Brain (organoid and tissue), 16 donors: ENCODE measurements at places on chromosomes 13 and 19.

DNA sequence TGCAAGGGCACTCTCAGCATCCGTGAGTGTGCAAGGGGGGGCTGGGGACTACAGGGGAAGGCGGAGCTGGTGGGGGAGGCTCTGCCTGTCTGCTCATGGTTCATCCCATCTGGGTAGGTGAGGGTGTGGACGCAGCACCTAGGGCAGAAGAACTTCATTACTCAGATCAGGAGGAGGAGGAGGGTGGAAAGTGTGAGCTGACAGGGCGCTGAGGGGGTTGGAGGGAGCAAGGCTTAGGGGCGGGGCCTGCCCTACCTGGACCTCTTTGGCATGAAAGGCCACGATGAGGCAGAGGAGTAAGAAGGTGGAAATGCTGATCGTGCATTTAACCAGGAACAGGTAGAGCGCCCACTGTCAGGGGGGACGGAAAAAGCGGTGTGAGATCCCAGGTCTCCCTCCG is 4.5 kb downstream of the KCNN4 start:
- DNase-seq = no peak

- no peak for DNase-seq
Measured at GRCh38 chr13:42275098-42275471, 3.1 kb downstream of the AKAP11 start.

DNA sequence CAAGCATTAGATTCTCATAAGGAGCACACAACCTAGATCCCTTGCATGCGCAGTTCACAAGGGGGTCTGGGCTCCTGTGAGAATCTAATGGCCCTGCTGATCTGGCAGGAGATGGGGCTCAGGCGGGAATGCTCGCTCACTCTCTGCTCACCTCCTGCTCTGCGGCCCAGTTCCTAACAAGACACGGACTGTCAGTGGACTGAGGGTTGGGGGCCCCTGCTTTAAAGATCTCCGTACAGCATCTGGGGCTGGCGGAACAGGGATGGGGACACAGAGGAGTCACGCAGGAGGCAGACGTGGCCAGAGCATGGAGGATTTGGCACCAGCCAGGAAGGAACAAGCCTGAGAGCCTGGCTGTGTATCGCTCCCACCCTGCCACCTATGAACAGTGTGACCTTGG is 37.3 kb upstream of the ZNF536 start:
- DNase-seq = no peak

GRCh38 chr19:52748336-52748950 is 13.6 kb upstream of the ZNF611 start:
- peak; percentile 72 for DNase-seq

GRCh38 chr13:89694451-89694850 is 1653.0 kb upstream of the MIR17HG start:
- no peak for DNase-seq

DNA sequence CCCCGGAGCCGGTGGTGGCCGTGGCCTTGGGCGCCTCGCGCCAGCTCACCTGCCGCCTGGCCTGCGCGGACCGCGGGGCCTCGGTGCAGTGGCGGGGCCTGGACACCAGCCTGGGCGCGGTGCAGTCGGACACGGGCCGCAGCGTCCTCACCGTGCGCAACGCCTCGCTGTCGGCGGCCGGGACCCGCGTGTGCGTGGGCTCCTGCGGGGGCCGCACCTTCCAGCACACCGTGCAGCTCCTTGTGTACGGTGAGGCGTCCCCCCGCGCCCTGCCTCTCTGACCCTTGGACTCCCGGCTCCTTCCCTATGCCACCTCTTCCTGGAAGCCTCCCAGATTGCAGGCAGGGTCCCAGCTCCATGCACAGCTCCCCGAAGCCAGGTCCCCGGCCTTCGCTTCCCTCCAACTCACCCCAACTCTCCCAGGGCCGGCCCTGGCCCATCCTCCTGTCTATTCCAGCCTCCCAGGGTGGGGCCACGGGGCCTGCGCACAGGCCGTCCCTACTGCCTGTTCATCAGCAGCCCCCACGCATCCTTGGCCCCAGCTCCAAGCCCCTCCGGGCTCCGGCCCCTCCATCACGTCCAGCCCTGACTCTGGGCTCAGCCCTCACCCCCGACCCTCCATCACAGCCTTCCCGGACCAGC is 1.7 kb downstream of the MADCAM1 start:
- DNase-seq = no peak

DNA sequence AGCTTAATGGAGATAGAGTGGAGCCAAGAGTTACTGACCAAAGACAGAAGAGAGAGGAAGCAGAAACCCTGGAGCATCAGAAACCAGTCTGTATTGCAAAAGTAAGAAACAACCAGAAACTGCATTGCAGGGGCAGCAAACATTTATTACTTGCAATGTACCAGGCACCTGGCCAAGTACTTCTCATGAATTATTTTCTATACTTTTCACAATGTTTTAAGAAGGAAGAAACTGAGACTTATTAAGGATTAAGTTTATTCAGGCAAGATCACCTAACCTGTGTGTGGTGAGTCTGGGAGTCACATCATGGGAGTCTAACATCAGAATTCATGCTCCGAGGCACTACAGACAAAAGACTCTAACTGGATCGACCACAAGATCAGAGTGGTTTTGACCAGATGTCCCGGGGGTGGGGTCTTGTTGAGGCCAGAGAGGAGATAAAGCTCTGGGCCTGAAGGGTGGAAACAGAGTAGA is 47.4 kb downstream of the TNFRSF19 start:
- DNase-seq = no peak

DNA sequence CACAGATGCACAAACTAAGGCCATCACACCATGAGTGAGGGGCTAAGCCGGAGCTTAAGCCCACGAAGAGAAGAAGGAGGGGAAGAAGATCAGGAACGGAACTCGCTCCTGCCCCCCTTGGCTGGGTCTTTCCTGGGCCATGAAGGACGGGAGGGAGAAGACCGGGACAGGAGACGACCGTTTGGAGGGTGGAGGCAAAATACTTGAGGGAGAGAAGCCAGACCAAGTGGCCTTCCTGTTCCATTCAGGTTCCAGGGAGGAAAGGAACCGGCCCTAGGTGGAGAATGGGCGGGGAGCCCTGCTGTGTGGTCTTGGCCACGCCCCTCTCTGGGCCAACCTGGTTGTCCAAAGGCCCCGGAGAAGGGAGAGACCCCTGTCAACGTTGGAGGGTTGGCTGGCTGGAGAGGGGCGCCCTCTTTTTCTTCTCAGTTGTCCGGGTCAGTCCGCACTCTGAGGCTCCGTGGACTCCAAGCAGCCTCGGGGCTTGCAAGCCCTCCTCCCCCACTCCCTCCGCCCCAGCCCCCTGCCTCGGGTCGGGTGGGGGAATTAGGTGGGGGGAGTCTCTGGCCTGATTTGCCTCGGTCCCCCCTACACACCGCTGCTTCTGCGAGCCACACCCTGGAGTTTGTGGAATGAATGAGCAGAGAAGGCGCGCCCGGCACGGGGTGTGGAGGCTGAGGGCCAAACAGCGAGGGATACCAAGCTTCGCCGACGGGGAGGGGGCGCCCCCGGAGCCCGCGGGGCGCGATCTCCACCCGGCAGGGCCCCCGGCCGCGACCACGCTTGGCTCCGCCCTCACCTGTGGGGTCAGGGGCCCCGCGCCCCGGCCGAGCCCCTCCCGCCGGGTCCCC is 757 bp downstream of the FBN3 start:
- peak; percentile 75 for DNase-seq

- no peak for DNase-seq
Measured at GRCh38 chr13:95614641-95615245, 29.8 kb downstream of the DZIP1 start.

GRCh38 chr19:53844849-53845246 is 20.7 kb upstream of the NLRP12 start:
- DNase-seq = no peak

DNA sequence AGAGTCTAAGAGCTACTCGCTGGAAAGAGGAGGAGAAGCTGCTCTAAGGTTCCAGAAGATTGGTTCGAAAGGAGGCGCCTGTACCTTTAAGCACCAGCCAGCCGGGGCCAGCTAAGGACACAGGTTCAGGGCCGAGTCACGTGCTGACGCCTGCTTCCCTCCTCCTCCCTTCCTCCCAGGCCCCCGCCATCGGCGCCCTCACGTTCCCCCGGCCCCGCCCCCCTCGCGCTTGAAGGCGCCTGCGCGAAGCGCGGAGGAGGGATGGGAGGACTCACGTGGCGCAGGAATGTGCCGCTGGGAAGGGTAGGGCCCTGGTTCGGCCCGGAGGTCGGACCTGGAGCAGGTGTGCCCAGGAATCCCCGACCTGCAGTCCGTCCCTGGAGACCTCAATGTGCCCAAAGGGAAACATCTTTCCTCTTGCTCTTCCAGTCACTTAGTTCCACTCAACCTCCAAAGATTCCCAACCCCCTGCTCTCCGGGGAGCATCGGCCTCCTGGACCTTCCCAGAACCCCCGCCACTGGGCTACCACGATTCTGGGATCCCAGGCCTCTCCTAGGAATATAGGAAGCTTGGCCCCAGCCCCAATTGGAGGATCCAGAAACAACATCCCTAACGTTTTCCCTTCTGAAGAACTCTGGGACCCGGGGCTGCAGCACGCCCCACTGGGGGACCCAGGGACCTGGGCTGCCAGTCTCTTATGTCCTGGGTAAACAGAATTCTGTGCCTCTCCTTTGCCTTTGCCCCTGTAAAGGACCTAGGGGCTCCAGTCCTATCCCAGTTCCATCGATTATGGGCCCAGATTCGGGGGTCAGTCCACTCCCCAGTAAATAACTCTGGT is 2.5 kb downstream of the DBP start:
- peak; percentile 97 for DNase-seq

DNA sequence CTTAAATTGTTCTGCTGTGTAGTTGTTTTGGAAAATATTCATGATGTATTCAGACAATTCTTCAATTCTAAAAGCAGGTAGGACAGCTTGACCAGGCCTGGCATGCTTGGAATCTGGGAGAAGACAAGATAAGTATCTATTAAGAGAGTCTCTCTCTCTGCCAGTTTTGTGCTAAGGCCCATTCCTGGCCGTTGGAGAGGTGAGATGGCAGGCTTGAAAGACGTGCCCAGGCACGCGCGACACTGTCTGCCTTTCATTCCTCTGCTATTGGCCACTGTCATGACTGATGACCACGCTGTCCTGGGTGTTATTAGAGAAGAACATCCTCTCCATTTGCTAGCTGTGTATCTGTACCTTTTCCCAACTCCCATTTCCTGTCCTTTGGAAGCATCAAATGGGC is 90.3 kb downstream of the LHFPL6 start:
- DNase-seq = no peak

DNA sequence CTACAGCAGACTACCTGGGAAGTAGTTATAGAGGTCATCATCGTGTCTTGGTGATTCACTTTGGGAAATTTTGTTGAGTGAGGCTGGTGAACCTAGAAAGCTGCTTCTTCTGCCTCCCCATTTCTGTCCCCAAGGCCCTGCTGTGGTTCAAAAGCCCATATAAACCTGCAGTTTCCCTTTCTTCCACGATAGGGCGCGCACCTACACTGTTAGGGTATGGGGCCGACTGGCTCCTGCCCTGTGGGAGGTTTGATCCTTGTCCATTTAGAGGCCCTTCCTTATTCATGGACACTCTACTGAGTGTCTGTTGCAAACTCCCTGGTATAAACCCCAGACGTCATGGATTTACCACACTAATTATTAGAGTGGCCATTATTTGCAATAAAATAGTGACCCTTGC is 191.8 kb downstream of the GGACT start:
- no peak for DNase-seq

DNA sequence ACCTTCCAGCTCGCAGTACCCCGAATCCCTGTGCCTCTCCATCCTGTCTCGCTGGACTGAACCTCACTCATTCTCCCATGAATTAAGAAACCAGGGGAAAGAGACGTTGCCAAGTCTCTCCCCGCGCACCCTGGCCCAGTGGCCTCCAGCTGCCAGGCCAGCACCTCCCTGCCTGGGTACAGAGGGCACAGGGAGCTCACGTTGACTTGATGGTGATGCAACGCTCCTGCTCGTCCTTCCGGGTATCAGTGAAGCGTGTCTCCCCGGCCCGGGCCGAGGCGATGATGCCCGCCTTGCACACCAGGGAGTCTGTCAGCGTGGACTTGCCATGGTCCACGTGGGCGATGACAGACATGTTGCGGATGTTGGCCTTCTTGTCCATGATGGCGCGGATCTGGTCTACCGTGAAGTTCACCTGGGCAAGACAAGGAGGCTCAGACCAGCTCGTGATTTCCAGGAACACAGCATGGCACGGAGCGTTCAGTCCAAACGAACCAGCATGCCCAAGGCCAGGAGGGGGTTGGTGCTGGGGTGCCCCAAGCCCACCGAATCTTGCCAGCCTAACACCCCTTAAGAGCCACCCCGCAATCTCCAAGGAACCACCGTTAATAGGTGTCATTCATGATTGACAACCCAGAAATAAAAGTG is 1.2 kb downstream of the EEF2 start:
- no peak for DNase-seq

GRCh38 chr13:19088416-19088815 is 93.2 kb downstream of the TUBA3C start:
- DNase-seq = no peak

- no peak for DNase-seq
Measured at GRCh38 chr13:101916775-101917474, 464.4 kb downstream of the ITGBL1 start.

DNA sequence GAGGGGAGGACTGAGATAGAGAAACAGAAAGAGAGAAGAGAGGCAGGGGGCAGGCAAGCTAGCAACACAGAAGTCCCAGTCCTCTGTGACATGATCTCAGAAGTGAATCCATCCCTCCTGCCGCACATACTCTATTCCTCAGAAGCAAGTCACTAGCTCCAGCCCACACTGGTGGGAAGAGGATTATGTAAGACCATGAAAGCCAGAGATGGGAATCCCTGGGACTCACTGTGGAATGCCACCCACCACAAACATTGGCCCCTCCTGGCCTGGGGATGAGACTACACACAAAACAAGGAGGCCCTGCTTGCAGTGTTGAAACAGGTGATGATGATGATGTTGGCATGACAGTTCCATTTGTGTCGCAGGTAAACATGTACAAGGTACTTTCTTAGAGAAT is 419.9 kb downstream of the IRS2 start:
- no peak for DNase-seq

- no peak for DNase-seq
Measured at GRCh38 chr13:43245374-43245964, 222.1 kb downstream of the DNAJC15 start.

- DNase-seq = no peak
Measured at GRCh38 chr13:90188351-90188636, 1159.2 kb upstream of the MIR17HG start.

- DNase-seq = no peak
Measured at GRCh38 chr19:2423071-2423914, 4.1 kb downstream of the TIMM13 start.

GRCh38 chr19:35142606-35143230 is 337 bp upstream of the FXYD7 start:
- DNase-seq = peak; percentile 81

GRCh38 chr19:44575116-44575700 is 38.2 kb upstream of the IGSF23 start:
- no peak for DNase-seq
